Activated T-helper 9 cell treated with anti-CD3 and anti-CD28 coated beads, Interleukin-2, amount 50 U/mL, for 16 hours (primary cell): ENCODE measurements at places on chromosomes 4 and X.

DNA sequence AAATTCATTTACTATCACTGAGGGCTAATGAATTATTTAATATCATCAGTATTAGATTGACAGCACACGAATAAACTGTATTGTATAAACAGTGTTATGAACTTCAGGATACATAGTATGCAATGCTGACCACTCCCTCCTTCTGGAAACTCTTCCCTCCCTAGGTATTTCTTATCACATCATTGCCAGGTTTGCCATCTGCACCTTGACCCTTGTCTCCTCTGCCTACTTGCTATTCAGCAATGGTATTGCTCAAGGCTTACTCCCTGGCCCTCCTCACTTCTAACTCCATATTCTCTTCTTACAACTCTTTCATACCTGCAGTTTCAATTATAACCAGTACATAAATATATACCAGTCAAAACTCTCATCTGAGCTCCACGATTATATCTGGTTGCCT lies 38.9 kb downstream of the ATP8A1 start:
- DNase-seq, result no peak

DNA sequence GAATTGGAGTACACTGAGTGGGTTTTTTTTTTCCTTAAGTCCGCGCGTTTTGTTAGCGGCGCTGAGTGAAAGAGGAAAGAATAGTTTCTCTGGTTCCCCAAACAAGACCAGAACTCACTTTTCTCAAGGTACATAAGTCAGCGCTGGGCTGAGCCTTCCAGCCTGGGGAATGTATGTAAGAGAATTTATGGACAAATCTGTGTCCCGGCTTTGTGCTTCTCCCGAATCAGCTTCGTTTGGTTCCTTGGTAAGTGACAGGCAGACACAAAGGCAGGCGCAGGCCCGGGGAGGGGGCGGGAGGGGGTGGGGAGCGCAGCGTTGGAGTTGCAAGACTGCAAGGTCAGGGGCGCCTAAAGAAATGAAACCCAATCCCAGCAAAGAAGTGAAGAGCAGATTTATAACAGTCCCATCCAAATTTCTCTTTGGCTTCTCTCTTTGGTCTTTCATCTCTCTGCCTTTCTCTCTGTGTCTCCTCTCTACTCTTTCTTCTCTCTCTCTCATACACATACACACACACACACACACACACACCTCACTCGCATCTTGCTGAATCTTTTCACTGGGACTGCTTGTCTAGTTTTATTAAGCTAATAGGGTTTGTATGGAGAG lies 981 bp downstream of the TET2 start:
- DNase-seq, result peak; percentile 6

GRCh38 chr4:170423137-170423536 lies 333.4 kb upstream of the AADAT start:
- no peak for DNase-seq

DNA sequence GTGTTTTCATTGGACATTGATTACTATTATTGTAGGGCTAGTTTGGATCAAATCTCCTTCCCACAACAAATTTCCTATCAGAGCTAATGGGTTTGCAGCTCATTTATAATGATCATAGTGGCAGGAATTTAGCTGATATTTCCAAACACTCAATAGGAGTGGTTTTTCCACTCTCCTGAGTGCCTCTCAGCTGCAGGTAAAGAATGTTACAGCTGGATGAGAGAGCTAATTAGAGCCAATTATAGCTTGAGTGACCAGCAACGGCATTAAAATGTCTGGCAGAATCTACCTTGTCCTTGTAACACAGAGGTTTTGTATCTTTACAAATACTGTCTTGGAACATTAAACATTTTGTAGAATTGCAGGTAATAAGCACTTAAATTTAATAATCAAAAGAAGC lies 602.8 kb upstream of the EPHA5 start:
- no peak for DNase-seq

- DNase-seq, result no peak
These were observed 12.9 kb upstream of the ZCCHC4 start for GRCh38 chr4:25299476-25300203.

- no peak for DNase-seq
These were observed 50.8 kb downstream of the LRP2BP start for GRCh38 chr4:185344743-185345538.

- peak; percentile 45 for DNase-seq
These were observed 501 bp downstream of the ZNF518B start for GRCh38 chr4:10456595-10457254.

DNA sequence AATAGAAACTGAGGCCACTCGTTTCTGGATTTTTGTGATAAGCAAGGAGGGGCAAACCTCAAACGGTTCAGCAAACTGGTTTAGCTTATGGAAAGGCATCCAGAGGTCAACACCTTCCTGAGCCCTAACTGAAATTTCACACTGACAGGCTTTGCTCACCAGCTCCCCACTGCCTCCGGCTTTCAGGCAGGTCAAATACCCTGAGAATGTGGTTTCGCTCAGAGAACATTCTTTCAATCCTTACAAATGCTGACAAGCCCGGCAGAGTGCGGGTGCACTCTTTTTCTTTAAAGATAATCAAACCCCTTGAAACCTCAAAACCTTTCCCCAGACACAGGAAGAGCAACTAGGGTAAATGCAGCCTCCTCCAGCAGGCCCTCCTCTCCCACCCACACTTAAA lies 41.5 kb downstream of the CD40LG start:
- DNase-seq, result no peak

DNA sequence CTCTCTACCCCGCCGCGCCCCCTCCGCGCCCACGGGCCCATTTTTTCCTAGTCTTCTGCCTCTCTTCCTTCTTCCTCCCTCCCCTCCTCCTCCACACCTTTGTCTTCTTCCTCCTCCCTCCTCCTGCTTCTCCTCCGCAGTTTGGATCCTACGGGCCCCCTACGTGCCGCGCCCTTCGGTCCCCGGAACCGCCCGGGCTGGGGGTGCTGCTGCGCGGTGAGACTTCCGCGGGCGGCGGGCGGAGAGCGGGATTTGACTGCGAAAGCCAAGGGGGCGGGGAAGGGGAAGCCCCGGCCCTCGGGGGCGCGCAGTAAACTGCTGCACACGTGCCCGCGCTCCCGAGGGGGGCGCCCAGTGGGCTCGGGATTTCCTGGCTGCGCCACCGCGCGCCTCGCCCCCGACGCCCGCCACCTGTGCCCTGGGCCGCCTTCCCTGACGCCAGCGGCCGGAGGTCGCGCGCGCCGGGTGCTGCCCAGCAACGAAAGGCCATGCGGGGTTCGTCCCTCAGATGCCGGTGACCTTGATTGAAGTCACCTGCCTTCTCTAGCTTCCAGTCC lies 3.3 kb upstream of the NKX3-2 start:
- DNase-seq, result no peak

DNA sequence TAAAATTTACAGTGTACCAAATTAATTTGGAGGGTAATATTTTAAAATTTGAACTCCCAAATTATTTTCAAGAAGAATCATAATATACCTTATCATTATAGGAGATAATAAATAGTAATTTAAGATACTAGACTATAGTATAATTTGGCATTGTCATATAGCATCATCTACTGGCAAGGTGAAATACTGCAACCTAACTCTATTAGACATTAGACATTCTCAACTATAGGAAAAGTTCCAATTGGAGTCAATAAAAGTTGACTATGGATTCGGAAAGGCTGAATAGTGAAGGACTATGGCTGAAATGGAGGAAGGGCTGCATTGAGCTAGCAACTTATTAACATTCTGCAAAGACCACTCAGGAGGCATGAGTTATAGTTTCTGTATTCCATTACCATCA lies 113.0 kb downstream of the PRDM5 start:
- DNase-seq, result no peak
